ENCODE measurements at places on chromosomes 7 and 10. TPM values are rescaled to one million over a fixed set of nuclear protein-coding genes. Genes with fewer than 3 reads are reported as not detected.

CCDC146 gene
- total RNA-seq: 3.6 TPM

- DNase-seq: no peak
These were observed 89.0 kb downstream of the CH25H start for GRCh38 chr10:89118091-89118490.

DNA sequence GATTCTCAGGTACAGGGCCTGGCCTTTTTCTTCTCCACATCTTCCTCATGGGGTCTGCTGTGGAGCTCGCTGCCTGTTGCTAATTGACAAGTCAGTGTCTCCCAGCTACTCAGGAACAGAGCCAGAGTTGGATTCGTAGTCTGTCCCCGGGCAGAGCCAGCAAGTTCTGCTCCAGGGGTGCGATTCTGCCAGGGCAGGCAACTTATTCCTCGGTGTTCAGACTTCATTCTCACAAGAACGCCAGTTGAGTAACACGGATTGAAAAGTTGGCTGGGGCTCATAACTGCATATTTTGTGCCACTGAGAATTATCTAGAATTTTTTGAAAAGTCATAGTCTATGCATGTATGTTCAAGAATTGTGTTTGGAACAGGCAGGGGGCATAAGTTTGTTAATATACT is 336.7 kb upstream of the NPVF start:
- DNase-seq: no peak

DNA sequence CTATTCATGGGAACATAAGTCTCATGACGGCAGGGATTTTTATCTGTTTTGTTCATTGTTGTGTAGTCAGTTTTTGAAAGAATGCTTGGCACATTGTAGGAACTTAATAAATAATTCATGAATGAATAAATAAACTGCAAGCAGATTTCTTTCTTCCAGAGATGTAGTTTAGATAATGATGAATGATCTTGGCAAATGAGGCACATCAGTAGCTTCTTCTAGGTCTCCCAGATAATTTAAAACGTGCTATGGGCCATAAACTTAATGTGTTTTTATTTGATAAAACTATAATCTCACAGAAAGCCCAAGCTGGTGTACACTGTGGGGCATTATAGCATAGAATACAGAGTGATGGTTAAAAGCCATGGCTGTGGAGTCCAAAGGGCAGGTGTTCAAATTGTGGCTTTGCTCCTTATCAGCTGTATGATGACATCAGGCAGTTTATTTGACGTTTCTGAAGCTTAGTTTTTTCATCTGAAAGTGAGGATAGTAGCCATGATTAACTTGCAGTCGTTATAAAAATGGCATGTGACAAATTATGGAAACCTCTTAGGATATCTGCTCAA is 3.5 kb downstream of the MGAM start:
- DNase-seq: no peak

SYT15B gene
- not detected for total RNA-seq

RHEB gene
- 45.8 TPM for total RNA-seq

GRCh38 chr10:16854623-16855022 is 37.4 kb upstream of the RSU1 start:
- no peak for DNase-seq

GRCh38 chr10:43110338-43111071 is 27.7 kb upstream of the CSGALNACT2 start:
- DNase-seq: no peak

DNA sequence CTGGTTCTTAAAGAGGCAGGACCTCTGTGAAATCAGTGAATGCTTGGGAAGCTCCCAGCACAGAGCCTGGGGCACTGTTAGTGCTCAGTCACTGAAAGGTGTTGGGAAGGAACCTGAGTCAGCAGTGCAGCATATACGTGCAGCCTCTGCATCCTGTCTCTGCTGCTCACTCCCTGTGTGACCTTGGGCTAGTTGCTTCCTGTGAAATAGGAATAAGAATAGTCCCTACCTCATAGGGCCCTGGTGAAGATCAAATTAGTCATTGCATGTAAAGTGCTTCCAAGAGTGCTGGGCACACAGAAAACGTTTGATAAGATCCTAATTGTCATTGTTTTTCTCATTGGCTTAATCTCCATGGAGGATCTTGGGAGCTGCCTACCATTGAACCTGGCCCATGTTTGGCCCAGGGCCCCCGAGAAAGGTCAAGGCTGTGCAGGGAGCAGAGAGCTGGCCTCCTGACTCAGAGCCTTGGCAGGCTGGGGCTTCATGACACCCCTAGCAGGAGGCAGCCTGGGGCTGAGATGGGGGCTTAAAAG is 73.3 kb upstream of the COL13A1 start:
- DNase-seq: no peak

FRMD4A gene
- total RNA-seq: 15.1 TPM

TAF5 gene
- 1.5 TPM for total RNA-seq

DNA sequence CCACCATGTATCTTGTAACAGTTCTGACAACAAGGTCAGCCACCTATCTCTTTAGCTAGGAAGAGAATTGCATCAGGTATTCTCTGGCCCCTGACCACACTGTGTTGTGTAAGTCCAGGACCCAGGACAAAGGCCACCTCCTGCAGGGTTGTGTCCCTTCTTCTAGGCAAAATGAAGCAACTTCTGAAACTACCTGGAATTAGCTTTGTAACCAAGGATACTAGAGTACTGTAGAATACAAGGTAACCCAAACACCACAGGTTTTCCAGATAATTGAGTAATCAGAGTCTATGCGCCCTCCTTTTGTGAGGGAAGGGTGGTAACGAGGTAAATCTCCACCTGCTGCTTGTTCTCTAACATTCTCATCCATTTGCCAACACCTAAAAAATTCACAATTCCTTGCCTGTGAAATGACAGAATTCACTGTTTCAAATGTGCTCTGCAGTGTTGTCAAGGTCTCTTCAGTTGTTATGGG is 51.7 kb downstream of the SGMS1 start:
- peak; percentile 65 for DNase-seq

TAS2R5 gene
- 0.51 TPM for total RNA-seq

DNA sequence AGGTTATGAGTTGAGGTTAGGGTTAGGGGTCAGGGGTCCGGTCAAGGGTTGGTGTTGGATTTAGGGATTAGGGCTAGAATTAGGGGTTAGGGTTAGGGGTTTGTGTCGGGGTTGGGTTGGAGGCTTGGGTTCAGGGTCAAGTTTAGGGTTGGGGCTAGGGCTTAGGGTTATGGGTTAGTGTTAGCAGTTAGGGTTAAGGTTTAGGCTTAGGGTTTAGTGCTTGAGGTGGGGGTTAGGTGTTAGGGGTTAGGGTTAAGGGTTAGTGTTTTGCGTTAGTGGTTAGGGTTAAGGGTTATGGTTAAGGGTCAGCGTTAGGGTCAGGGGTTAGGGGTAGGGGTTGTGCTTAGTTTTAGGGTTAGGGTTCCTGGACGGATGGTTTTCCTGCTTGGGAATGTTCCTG is 1.7 kb upstream of the SYCE1 start:
- DNase-seq: no peak

GRCh38 chr10:36349445-36350078 is 707.5 kb upstream of the FZD8 start:
- DNase-seq: no peak

GRCh38 chr10:124328477-124329220 is 90.1 kb downstream of the OAT start:
- no peak for DNase-seq

DNA sequence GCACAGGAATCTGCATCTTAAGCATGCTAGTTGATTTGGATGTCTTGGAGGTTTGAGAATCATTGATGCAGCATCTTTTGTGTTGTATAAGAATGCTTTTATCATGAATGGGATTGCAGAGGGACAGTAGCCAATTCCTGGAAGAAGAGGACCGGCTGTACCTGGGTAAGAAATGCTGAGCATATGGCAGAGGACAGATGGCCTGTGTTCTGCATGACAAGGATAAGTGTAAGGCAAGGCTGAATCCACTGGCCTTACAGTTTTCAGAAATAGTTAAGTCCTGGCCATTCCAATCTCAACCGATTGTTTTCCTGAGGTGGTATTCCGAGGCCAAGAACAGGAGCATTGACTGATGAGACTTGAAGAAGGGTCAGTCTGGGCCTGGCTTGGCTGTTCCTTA is 24.4 kb upstream of the KBTBD2 start:
- DNase-seq: no peak

FAS gene
- 9.0 TPM for total RNA-seq

CUZD1 gene
- total RNA-seq: not detected

- DNase-seq: no peak
These were observed 235.2 kb downstream of the COBL start for GRCh38 chr7:51081270-51081890.

DNA sequence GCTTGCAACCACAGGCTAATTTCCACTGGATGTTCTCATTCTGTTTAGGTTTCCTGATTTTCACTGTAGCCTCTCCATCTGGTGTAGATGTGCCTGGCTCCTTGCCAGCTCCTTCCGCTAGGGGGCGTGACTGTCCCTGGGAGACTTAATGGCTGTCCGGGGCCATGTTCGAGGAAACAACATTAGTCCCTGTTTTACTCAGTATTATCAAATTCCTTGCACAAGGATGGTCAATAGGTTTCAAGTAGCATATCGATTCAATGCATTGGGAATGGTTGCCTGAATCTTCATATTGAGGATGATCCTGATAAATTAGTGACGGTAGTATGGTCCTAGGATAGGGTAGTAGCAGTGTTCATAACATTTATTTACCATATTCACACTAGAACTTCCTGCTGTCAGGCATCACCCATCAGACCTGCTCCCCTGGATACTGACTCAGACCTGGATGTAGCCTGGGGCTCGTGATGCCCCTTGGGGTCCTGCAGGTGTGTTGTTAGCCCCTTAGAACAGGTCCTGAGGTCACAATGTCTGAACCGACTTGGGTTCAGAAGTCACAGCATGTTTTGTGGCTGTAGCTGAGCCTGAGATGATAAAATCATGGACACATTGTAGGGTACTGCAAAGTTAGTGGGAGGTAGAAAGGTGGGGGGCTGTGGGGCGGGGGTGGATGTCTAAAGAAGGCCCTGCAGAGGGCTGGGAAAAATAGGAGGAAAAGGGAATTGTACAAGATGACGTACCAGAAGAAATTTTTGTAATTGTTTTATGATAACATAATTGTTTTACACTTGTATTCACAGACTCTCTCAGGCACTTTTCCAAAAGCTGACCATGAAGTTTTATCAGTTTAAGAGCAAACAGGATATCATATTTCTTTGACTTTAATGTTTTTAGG is 8.9 kb upstream of the EXOC6 start:
- peak; percentile 83 for DNase-seq

GRCh38 chr10:76937181-76937600 is 700.4 kb downstream of the KCNMA1 start:
- DNase-seq: no peak

Measured in right lobe of liver (tissue), 6 donors.